ENCODE measurements at places on chromosomes 2 and 18. TPM values are rescaled to one million over a fixed set of nuclear protein-coding genes. Genes with fewer than 3 reads are reported as not detected.
A peak's percentile ranks its signal among the peaks of the same experiment; 100 is the strongest.

- no peak for DNase-seq
These were observed 57.7 kb downstream of the PELI1 start for GRCh38 chr2:64086347-64087082.

DNA sequence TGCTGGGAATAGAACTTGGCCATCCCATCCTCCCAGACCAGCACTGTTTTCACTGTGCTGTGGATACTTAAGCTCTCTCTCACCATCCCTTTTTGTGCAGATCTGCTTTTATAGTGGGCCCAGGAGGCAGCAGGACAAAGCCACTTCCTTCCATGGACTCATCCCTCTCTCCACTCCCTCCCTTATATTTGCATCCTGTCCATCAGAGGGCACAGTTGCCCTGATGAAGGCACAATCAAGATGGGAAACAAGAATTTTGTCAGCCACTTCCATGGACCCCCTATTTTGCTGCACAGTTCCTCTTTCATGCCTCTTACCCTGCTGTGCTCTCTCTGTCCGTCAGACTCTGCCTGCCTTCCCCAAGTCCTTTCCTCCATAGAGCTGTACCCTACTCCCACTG is 338.7 kb downstream of the HRH4 start:
- DNase-seq: no peak

The CNGA3 gene
- 0.58 TPM for total RNA-seq

- DNase-seq: peak; percentile 71
These were observed 208.4 kb downstream of the RAD51AP2 start for GRCh38 chr2:17309741-17310339.

DNA sequence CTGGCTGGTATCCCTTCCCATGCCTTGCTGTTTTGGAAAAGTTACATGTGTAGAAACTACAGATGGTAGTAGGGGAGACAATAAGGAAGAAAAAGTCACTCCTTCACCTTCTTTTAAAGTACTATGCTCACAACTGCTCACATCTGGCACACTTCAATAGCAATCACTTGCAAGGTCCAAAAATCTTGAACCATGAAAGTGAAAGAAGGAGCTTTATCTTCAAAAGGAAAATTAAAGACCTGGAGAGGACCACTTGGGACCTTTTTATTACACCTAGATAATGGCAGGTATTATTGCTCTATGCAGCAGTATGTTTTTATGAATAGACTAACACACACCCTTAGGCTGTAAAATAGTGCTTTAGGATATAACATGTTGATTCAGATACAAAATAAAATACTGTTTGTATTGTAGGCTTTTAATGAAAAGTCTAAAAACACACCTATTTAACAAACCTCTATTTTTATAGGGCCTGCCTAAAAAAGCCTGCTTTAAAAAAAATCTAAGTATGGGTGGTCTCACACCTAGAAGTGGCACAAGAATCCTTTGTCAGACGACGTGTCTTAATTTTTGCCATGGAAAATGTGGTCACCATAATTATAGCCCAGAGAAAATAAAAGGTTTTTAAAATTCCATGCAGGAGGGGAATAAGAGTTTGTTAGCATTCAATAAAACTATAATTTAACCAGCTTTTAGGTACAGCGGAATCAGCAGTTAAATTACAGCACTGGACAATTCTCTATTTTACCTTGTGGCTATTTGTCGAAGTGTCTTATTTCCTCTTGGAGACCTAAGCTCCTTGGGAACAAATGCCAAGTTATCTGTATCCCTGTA is 124.0 kb downstream of the BCL2 start:
- no peak for DNase-seq

The MAP3K19 gene
- total RNA-seq: not detected

- DNase-seq: no peak
These were observed 47.7 kb downstream of the TTC21B start for GRCh38 chr2:165905854-165906253.

- DNase-seq: peak; percentile 17
These were observed 583.7 kb upstream of the HNMT start for GRCh38 chr2:137380610-137381009.

The DSC1 gene
- not detected for total RNA-seq

- DNase-seq: no peak
These were observed 27.2 kb downstream of the TNS1 start for GRCh38 chr2:217975626-217976025.

DNA sequence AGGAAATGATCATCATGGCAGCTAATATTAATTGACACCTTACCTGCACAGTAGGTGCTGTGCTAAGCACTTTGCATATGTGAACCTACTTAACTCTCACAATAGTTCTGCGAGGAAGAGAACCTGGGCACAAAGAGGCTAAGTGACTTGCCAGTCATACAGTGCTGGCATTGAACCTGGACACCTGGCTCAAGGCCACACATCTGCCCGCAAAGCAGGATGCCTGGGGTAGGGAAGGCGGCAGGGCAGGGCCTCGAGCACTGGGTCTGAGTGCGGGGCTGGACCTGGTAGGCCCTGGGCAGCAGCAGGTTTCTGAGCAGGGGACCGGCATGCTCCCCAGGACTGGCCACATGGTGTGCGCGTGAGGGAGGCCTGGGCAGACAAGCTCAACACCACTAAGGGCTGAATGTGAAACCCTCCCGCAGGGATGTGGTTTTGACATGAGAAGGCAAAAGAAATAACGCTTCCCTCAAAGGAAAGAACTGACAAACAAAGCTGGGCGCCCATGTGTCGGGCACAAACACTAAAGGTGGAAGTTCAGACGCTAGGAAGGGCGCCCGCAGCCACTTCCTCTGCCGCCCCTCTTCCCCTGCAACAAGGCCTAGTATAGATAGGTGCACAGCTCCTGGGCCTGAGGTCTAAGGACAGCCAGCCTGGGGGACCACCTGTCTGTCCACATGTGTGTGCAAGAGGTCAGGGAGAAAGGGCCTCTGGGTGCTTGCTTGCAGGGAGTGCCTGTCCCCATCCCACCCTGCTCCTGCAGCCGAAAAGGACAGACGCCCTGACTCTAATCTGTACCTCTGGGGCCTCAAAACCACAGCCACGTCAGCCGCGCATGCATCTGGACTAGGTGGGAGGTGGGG is 92.5 kb downstream of the ZFP36L2 start:
- no peak for DNase-seq

DNA sequence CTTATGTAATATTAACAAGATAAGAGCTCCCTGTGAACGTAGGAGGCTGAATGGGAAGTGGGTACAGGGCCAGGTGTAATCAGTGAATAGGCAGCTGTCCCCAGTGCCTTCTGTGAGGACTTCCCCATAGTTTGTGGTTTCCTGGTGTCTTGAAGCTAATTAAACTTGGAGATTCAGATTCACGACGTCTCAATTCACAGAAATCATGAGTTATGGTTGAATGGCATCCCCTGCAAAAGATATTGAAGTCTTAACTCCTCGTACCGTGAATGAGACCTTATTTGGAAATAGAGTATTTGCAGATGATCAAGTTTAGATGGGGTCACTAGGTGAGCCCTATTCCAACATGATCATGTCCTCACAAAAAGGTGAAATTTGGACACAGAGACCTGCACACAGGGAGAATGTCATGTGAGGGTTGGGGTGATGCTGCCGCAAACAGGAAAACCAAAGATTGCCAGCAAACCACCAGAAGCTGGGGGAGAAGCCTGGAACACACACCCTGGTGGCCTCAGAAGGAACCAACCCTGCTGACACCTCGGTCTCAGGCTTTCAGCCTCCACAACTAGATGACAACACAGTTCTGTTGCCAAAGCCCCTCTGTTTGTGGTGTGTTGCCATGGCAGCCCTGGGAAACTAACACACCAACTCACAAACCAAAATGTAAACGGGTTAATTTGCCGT is 13.2 kb downstream of the ARL4C start:
- peak; percentile 9 for DNase-seq

All from LHCN-M2 (cell line).